ENCODE measurements at places on chromosomes 3 and 15. TPM values are rescaled to one million over a fixed set of nuclear protein-coding genes. Genes with fewer than 3 reads are reported as not detected.
A peak's percentile ranks its signal among the peaks of the same experiment; 100 is the strongest.

Gene PP2D1
- total RNA-seq: not detected

DNA sequence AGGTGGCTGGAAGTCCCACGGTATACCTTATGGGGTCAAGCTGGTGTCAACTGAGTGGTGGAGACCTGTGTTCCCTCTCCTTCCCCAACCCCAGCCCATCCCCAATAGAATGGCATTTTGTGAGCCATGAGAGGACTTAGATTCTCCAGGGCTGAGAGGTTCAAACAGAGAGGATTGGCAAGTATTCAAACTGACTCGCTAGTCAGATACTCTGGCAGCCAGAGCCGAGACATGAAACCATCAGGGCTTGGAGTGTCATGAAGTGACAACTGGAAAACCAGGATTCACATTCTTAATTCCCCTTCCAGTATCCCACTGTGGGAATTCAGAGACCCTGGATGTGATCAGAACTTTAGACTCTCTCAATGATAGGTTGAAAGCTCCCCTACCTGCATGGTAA lies 159.4 kb upstream of the SNTN start:
- H3K36me3 ChIP-seq: no peaks in the 10 kb centered on the region
- H3K4me1 ChIP-seq: no peaks in the 10 kb centered on the region
- no peak for DNase-seq
- no peak overlapping the region for H3K27ac ChIP-seq
- no peaks in the 10 kb centered on the region for H3K27me3 ChIP-seq
- H3K4me3 ChIP-seq: no peak overlapping the region

GRCh38 chr3:108835101-108835500 lies 12.5 kb downstream of the TRAT1 start:
- H3K36me3 ChIP-seq: no peaks in the 10 kb centered on the region
- DNase-seq: no peak
- no peaks in the 10 kb centered on the region for H3K27me3 ChIP-seq
- H3K4me1 ChIP-seq: no peaks in the 10 kb centered on the region

DNA sequence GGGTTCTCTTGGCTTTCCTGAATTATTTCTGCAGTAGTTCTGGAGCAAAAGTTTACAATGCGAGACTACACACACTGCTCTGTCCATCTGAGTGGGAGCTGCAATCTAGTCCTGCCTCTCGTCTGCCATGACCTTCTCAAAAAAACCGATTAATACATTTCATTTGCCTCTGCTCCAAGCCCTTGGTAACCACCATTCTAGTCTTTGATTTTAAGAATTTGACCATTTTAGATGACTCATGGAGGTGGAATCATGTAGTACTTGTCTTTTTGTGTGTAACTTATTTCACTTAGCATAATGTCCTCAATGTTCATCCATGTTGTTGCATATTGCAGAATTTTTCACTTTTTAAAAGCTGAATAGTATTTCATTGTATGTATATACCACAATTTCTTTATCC lies 356.9 kb downstream of the SV2B start:
- no peaks in the 10 kb centered on the region for H3K36me3 ChIP-seq
- no peak overlapping the region for H3K4me3 ChIP-seq
- H3K4me1 ChIP-seq: no peaks in the 10 kb centered on the region
- H3K27me3 ChIP-seq: no peaks in the 10 kb centered on the region

GRCh38 chr15:52144656-52145178 lies 32.1 kb upstream of the BCL2L10 start:
- H3K4me1 ChIP-seq: no peaks in the 10 kb centered on the region
- DNase-seq: no peak
- no peaks in the 10 kb centered on the region for H3K36me3 ChIP-seq
- no peak overlapping the region for H3K4me3 ChIP-seq
- H3K27me3 ChIP-seq: no peaks in the 10 kb centered on the region
- H3K27ac ChIP-seq: no peak overlapping the region

DNA sequence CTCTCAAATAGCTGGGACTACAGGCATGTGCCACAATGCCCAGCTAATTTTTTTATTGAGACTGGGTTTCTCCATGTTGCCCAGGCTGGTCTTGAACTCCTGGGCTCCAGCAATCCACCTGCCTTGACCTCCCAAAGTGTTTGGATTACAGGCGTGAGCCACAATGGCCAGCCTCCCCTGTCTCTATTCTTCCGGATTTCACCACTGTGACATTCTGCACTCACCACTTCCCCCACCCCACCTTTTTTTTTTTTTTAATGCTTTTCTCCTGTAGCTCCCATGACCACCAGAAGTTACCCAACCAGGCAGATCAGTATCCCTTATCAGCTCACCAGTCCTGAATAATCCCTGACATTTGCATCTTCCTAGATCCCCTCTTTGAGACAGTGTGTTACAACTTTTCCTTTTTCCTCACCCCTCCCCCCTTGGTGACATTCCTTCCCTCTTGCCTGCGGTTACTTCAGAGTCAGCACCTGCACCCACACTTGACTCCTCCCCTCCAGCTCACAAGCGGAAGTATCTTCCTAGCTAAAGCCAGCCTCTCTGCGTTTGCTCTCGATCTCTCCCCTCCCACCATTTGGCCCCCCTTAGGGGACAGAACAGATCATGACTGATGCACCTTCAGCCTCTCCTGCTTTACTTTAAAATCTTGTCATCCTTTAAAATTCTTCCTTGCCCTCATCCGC lies 13.5 kb upstream of the ZNF592 start:
- peak overlapping the region; percentile 39 for H3K27ac ChIP-seq
- no peaks in the 10 kb centered on the region for H3K27me3 ChIP-seq
- no peaks in the 10 kb centered on the region for H3K36me3 ChIP-seq
- no peak for DNase-seq
- no peaks in the 10 kb centered on the region for H3K4me1 ChIP-seq
- no peak overlapping the region for H3K4me3 ChIP-seq

GRCh38 chr3:62665627-62666437 lies 209.4 kb downstream of the CADPS start:
- no peaks in the 10 kb centered on the region for H3K36me3 ChIP-seq
- H3K4me3 ChIP-seq: no peak overlapping the region
- peak; percentile 39 for DNase-seq

Gene IL17RD
- 0.29 TPM for total RNA-seq

DNA sequence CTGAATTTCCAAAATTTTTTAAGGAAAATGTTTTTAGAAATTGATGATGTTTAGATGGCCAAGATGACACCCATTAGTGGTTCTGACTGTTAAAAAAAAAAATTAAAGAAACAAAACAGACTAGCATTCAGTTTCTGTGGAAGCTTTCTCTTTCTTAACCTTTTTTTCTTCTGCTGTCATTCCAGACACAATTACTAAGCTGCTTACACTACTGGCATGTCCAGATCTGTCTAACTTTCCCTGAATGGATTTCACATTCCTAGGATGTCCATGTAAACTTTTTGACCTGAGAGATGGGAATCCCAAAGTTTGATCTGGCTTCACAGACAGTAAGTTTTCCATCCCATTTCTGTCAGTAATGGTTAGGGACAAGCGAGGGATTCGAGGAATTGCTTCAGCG lies 10.3 kb upstream of the MTMR10 start:
- no peak for DNase-seq
- H3K27me3 ChIP-seq: no peaks in the 10 kb centered on the region
- no peak overlapping the region for H3K27ac ChIP-seq
- H3K4me1 ChIP-seq: no peaks in the 10 kb centered on the region
- H3K36me3 ChIP-seq: no peaks in the 10 kb centered on the region

GRCh38 chr3:27568393-27568792 lies 84.2 kb upstream of the SLC4A7 start:
- no peak for DNase-seq
- H3K4me3 ChIP-seq: no peak overlapping the region
- no peaks in the 10 kb centered on the region for H3K27me3 ChIP-seq

- H3K4me3 ChIP-seq: no peak overlapping the region
- no peaks in the 10 kb centered on the region for H3K36me3 ChIP-seq
- H3K27me3 ChIP-seq: no peaks in the 10 kb centered on the region
- H3K27ac ChIP-seq: peak overlapping the region; percentile 56
These were observed 33.6 kb downstream of the RAF1 start for GRCh38 chr3:12630292-12630691.

Gene SYNPR
- total RNA-seq: not detected
